ENCODE measurements at places on chromosomes 2 and 18.

DNA sequence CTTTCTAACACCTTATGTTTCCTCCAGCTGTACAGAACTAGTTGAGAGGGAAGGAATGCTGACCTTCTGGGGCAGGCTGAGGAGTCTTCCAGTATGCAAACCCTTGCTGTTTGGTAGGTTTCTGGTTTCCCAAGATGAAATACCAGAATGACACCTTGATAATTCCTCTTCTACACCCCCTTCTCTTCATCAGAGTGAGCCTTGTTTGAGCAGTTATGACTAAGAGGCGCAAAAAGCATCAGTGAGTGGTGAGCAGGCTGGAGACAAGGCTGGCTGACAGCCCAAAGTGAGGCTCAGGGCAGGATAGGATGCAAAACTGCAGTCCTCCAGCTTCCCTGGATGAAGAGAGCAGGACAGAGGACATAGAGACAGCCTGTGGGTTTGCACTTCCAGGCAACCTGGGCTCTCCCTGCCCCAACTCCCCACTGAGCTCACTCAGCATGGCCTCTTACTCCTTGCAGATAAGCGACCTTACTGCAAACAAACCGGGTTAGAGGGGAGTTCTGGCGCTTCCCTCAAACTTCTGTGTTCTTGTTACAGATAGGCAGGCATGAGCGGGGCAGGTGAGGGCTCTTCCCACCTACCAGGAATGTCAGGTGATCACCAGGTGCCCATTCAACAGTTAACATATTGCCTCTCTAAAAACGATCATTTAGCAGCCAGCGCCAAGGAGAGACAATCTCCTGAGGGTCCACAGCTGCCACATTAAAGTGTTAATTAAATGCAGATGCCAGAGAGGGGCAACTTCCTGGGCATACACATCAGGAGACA is 5.4 kb downstream of the MPPE1 start:
- H3K4me1 ChIP-seq: peaks cover 4% of the 10 kb centered on the region
- no peak overlapping the region for H3K4me3 ChIP-seq
- no peak for ATAC-seq
- peak overlapping the region; percentile 24 for H3K27ac ChIP-seq

- no peak overlapping the region for H3K4me3 ChIP-seq
- peaks cover 4% of the 10 kb centered on the region for H3K27me3 ChIP-seq
- no peak for ATAC-seq
- no peak overlapping the region for H3K27ac ChIP-seq
These were observed 33.9 kb downstream of the SNORC start for GRCh38 chr2:232903989-232904388.

DNA sequence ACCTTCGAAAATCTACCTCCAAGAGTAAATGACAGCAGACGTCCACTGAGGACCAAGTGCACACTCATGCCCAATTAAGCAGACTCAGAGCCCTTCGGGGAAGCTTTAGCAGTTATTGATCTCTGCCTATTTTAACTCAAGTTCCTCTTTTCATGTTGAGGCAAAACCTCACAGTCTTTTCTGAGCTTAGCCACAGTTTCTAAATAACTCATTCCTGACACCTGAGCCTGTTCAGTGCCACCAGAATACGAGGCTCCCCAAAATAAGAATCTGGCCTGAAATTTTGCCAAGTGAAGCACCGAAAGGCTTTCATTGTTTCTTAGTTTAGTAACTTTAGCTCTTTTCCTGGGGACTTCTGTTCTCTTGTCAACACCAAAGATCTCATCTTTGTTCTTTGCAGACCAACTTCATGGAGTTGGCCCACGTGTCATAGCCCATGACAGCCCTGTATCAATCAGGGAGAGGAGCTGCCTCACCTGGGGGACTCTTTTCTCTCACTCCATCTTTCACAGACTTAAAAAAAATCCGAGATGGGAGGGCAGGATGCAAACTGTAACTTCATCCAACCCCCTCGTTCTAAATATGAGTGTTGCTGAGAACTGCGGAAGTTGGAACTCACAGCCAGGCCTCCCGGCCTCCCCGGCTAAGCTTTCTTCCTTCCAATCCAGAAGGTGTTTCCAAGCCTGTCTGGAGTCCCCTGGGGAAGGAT is 22.2 kb downstream of the INPP5D start:
- H3K4me1 ChIP-seq: peaks cover 68% of the 10 kb centered on the region
- H3K4me3 ChIP-seq: peak overlapping the region; percentile 72
- H3K27me3 ChIP-seq: no peaks in the 10 kb centered on the region

GRCh38 chr2:175871331-175872004 is 130.6 kb downstream of the LNPK start:
- H3K36me3 ChIP-seq: no peaks in the 10 kb centered on the region
- no peak for ATAC-seq
- peaks cover 24% of the 10 kb centered on the region for H3K27me3 ChIP-seq
- H3K4me3 ChIP-seq: no peak overlapping the region
- H3K27ac ChIP-seq: no peak overlapping the region

DNA sequence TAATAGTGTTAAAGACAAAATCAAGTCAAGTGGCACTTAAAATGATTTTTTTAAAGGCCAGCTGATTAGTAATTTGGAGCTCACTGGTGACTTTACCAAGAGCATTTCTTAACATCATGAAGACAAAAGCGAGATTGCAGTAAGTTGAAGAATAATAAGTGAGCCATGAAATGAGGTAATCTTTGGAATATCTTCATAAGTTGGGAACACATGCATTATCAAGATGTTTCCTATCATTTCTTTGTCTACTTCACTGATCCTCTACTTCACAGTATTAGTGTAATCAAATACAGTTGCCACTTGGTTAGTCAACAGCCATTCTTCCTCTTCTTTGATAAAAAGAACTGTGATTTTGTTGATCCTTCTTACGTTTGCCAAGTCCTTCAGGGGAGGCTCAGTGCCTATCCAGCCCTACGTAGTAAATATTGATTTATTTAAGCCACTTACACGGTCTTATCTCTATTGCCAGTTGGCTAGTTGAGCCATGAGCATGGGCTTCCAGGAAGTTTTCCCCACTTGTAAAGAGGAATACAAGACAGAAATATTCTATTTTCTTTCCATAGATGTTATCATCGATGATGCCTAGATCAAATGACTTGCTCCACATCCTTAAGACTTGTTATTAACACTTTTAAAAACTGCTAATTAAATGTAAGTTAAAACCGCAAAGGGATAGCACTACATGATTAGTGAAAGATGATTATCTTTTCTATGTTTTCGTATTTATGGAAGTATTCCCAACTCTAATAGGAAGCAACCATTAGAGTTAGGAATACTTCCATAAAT is 46.1 kb downstream of the YES1 start:
- no peak overlapping the region for H3K27ac ChIP-seq
- ATAC-seq: no peak
- H3K27me3 ChIP-seq: no peaks in the 10 kb centered on the region
- peaks cover 11% of the 10 kb centered on the region for H3K36me3 ChIP-seq

DNA sequence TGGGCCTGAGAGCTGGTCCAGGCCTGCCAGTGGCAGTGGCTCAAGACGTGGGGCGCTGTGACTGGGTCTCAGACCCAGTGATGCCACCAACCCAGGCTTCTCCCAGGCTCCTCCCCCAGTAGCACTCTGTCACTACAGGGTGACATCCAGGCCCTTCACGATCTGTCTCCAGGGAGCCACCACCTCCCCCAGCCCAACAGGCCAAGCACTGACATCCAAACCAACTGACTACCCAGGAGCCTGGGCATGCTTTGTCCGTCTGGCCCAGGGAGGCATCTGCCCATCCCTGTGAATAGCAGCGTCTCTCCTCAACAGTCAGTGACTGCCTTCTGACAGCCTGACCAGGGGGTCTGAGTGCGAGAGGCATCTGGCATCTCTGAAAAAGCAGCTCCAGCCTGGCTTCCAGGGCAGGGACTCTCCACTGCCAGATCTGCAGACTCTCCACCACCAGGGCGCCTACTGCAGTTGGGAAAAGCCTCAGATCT is 13.0 kb downstream of the TEX44 start:
- peak overlapping the region; percentile 90 for H3K27ac ChIP-seq
- H3K4me1 ChIP-seq: peaks cover 4% of the 10 kb centered on the region
- H3K4me3 ChIP-seq: peak overlapping the region; percentile 59
- no peaks in the 10 kb centered on the region for H3K36me3 ChIP-seq
- ATAC-seq: no peak
- no peaks in the 10 kb centered on the region for H3K27me3 ChIP-seq

GRCh38 chr2:24857746-24858145 is 62.3 kb downstream of the ADCY3 start:
- H3K27ac ChIP-seq: no peak overlapping the region
- ATAC-seq: no peak
- H3K4me1 ChIP-seq: no peaks in the 10 kb centered on the region
- H3K4me3 ChIP-seq: no peak overlapping the region

DNA sequence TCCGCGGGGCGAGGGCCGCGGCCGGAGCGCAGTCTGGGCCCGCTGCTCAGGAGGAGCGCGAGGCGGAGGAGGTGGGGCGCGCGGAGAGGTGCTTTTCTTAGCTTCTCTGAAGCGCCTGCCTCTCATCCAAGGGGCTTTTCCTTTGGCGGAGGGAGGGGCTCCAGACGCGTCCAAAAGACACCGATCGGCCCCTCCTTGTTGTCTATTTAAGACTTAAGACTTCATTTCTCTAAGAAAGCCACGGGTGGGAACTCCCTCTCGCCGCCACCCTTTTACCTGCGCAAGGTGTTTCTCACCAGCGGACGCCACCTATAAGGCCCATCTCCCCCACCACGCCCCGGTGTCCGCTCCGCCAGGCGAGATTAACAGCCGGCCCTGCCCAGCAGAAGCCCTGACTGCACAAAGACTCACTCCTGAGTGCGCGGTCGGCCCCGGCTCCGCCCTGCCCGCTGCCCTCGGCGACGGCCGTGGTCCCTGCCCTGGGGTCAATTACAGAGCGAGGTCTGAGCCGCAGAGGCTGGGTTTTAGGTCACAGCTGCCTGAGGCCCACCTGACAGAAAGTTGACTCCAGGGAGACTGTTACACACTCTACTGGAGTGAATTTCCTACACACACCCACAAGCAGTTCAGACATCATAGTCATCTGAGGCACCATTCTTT is at the start of gene DSC2:
DSC2 (minus strand) TSS at position 397 of the 660 bp plus-strand sequence. CDS start 450 bp downstream, outside the sequence.
- H3K27me3 ChIP-seq: peaks cover 13% of the 10 kb centered on the region
- no peak for ATAC-seq
- H3K4me3 ChIP-seq: no peak within 1 kb of the TSS
- no peaks in the 10 kb centered on the region for H3K36me3 ChIP-seq

- H3K27me3 ChIP-seq: peaks cover 6% of the 10 kb centered on the region
- no peak overlapping the region for H3K27ac ChIP-seq
- H3K36me3 ChIP-seq: no peaks in the 10 kb centered on the region
- H3K4me1 ChIP-seq: peaks cover 19% of the 10 kb centered on the region
These were observed 851.2 kb upstream of the ID2 start for GRCh38 chr2:7830616-7831015.

DNA sequence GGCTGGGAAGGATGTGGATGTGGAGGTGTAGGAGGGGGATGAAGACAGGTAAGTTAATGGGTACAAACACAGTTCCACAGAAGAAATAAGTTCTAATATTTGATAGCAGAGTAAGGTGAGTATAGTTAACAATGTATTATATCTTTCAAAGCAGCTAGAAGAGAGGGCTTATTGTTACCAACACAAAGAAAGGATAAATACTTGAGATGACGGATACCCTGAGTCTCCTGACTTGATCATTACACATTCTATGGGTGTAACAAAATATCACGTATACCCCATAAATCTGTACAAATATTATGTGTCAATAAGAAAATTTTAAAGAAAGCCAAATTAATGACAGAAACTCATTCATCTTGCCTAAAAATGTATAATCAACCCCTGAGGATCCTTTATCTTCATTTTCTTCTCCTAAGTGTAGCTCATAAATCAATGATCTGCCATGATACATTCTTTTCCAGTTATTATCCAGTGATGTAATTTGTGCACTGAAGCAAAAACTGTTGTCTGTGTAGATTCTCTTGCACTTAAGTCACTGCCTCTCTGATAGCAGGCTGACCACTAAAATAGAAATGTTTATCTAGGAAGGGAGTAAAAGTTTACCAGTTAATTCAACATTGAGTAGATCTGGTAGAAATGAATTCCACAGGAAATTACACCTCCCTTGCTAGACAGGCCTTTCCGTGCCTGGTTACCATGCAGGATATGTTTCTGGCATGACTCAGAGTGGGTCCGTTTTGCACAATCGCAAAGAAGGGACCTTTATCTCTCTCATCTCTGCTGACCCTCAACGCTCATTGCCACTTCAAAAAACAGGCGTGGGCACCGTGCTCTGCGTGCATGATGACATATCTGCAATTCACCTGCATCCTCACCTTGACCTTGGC is 249.7 kb upstream of the NCKAP5 start:
- no peaks in the 10 kb centered on the region for H3K36me3 ChIP-seq
- no peak overlapping the region for H3K27ac ChIP-seq
- no peaks in the 10 kb centered on the region for H3K4me1 ChIP-seq
- peaks cover 12% of the 10 kb centered on the region for H3K27me3 ChIP-seq

GRCh38 chr2:3251946-3252345 is 125.7 kb downstream of the EIPR1 start:
- no peaks in the 10 kb centered on the region for H3K4me1 ChIP-seq
- H3K4me3 ChIP-seq: no peak overlapping the region
- H3K27me3 ChIP-seq: no peaks in the 10 kb centered on the region
- H3K27ac ChIP-seq: no peak overlapping the region
- ATAC-seq: no peak
- H3K36me3 ChIP-seq: peaks cover 75% of the 10 kb centered on the region

GRCh38 chr2:56337342-56337741 is 153.6 kb downstream of the CCDC85A start:
- H3K27ac ChIP-seq: no peak overlapping the region
- H3K27me3 ChIP-seq: no peaks in the 10 kb centered on the region
- no peaks in the 10 kb centered on the region for H3K36me3 ChIP-seq
- H3K4me1 ChIP-seq: no peaks in the 10 kb centered on the region
- H3K4me3 ChIP-seq: no peak overlapping the region

- no peak for ATAC-seq
- no peaks in the 10 kb centered on the region for H3K27me3 ChIP-seq
- H3K27ac ChIP-seq: no peak overlapping the region
- no peak overlapping the region for H3K4me3 ChIP-seq
These were observed 55.6 kb downstream of the CCDC85A start for GRCh38 chr2:56239437-56239836.

DNA sequence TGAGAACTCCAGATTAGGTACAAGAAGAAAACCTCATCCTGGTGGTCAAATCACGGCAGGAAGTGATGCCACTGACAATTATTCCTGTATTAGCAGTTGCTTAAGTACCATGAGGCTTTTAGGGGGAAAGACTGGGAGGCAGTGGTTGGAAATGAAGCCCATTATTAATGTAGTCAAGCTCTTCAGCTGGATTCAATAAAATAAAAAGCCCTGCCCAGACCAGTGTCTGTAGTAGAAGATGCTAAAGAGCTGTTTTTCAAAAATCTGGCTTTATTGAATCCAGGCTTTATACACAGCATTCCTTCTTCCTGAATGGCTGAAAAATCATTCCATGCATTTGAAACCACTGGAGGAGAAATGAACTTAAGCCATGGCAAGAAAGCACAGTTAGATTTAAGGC is 155.2 kb downstream of the BCL2 start:
- H3K27me3 ChIP-seq: no peaks in the 10 kb centered on the region
- no peak for ATAC-seq
- H3K4me3 ChIP-seq: peak overlapping the region; percentile 75
- H3K4me1 ChIP-seq: peaks cover 68% of the 10 kb centered on the region
- peak overlapping the region; percentile 98 for H3K27ac ChIP-seq

DNA sequence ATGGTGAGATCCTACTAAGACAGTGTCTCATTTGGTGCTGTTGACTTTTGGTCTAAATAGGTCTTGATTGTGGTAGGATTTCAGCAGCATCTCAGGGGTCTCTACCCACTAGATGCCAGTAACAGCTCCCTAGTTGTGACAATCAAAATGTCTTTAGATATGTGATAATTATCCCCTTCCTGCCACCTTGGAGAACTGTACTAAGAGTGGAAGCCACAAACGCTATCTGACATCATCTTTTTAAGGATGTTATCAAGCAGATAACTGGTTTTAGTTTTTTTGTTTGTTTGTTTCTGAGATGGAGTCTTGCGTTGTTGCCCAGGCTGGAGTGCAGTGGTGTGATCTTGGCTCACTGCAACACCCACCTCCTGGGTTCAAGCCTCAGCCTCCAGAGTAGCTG is 3.1 kb downstream of the MGAT5 start:
- no peak for ATAC-seq
- peaks cover 61% of the 10 kb centered on the region for H3K4me1 ChIP-seq
- H3K27me3 ChIP-seq: no peaks in the 10 kb centered on the region
